ENCODE measurements at places on chromosomes 3 and 15.

DNA sequence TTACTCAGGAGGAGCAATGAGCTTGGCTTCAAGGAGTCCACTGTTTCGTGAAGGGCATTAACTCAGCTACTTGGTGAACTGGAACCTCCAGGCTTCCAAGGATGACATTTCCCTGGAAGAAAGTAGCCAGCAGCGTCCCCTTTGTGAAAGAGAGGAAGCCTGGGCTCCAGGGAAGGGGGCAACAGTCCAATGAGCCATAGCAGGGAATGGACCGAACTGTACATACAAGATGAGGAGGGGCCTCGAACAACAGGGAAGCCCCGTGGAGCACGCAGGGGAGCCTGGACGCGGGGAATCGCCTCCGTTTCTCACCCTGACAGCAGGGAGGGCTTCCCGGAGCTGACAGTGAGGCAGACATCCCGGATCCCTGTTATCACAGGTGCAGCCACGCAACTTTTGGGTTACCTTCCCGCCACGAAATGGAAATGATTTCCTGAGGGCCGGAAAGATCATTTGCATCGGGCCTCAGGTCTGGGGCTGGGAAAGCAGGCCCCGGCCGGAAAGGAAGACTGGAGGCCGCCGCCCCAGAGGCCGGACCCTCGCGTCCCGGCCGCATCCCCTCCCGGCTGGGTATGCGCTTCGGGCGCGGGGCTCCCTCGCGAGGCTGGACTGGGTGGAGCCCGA lies 475 bp upstream of the SPINT1 start:
- DNase-seq: no peak

DNA sequence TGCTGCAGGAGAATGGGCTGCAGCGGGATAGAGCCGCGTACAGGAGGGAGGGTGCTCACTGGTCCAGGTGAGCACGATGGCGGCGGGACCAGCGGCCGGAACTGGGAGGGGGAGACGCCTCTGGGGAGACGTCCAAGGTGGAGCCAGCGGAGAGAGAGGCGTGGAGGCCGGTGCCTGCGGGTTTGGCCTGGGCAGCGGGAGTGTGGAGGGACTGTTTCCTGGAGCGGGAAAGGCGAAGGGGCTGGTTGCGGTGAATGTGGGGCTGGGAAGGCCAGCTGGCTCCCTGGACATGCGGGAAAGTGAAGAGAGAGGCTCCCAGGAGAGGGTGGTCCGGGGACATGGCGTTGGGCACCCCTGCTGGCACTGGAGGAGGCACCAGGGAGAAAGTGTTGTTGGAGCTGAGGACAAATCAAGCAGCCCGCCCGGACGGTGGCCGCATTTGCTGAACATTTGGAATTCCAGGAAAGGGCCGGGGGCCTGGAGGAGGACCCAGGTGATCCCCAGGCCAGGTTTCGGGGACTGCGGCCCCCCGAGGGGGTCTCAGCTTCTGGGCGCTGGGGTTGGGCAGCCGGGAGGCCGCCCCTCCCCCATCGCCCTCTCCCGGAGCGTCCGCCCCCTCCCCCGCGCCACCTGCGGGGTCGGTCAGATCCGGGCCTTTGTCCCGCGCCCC lies 34.3 kb downstream of the DNAJB8 start:
- DNase-seq: no peak

DNA sequence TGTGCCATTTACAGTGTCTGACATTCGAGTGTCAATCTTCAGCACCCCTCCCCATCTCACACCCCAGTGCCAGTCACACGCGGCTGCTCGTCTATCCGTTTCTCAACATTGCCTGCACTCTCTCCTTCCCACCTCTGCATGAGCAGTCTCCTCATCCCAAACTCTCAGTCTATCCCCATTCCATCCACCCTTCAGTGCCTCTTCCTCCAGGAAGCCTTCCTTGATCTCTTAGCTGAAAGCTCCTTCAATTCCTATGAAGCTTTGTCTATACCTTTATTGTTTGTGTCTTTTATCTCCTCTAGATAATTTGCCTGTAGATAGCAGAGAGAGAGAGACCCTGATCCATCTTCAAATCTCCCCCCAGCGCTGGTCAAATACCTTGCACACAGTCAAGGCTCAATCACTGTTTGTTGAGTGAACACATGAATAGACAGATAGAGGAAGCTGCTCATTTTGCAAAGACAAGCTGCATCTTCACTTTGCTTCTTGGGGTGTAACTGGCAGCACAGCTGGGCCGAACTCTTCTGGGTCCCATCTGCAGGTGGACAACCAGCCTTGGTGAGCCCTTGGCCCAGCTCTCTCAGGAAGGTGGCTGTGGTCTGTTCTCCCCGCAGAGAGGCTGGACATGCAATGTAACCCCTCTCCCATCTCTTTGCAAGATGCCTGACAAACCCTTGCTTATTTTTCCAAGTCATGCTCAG lies 52.8 kb downstream of the ITGA11 start:
- no peak for DNase-seq

DNA sequence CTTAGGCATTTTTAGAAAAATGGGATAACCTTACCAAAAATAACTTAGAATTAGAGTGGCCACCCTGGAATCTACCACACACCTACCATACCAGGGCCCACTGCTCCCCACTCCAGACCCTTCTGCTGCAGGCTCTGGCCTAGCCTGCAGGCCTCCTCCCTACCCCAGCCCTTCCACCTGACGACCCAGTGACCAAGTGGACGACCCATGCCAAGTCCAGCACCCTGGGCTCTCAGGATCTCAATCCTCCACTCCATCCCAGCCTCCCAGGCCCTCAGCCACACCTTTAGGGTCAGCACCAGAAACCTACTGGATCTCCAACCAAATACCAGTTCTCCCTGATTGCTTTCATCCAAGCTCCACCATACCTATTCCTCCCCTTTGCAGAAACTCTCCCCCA lies 145.8 kb downstream of the TPRA1 start:
- DNase-seq: no peak

DNA sequence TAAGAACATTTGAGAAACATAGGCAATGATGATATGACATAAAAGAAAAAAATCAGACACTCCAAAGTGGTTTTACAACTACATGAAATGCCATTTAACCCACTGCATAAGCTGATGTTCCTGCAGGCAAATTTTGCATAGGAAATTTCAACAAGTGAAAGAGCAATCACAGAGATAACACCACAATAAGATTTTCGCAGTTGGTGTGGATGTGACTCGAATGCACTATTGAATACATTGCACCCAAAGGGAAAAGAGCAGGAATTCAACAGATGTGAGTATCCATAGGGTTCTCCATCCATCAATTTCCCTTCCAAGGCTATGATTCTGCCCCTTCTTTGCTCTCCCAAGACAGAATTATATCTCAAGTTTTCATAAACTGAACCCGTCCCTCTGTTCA lies 456.1 kb downstream of the RAP2B start:
- DNase-seq: no peak

DNA sequence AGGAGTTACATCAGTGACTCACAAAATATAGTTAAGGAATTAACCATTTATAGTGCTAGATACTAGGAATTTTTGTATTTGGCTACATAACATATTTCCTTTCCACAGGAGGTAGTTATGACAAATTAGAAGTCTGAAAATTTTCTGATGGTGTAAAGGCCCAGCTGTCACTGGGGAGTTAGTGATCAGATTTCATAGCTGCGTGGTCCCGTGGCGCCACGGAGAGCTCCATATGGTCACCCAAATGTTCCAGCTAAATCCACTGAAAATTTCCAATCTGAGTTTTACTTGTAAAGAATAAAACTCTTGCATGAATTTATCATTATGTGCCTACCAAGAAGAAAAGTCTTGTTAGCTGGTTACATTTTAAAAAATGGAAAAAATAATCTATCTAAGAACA lies 368.9 kb upstream of the PLSCR5 start:
- no peak for DNase-seq
